Transverse colon (tissue), 4 donors: ENCODE measurements at places on chromosomes 1 and 21.

DNA sequence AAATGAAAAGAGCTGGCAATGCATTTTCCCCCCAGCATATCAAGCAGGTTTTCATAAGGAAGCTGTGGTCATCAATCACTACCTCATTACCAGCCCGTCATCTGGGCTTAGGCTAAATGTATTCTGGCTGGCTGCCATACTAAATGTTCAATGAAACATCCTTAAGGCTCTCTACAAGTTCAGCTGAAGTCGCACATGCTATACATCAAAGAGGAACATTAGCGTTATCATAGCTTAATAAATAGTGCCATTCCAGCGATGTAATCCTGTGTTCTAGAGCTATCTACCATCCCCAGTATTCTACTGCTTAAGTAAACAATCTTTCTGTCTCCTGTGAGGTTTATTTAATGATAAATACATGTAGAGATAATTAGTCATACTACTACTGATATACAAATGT lies 288.8 kb downstream of the DPYD start:
- no peak for DNase-seq

GRCh38 chr1:36522461-36523229 lies 39.9 kb upstream of the CSF3R start:
- DNase-seq = no peak

DNA sequence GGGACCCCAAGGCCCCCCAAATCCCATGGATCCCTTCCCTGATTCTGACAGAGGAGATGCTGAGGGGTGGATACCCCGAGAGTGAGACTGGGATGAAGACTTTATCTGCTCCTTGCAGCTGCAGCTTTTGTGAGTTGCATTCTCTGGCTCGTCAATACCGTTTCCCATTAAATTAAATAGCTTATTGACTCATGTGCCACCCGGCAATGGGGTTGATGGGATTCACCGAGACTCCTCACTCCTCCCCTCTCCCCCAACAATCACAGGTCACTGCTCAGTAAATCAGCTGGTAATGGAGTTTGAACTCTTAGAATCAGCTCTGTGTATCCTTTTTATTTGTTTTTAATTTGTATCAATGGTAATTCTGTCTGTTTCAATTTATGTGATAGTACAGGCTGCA lies 337.5 kb upstream of the PLXNA2 start:
- DNase-seq = no peak

- no peak for DNase-seq
These were observed 30.8 kb downstream of the DDR2 start for GRCh38 chr1:162663086-162663485.

GRCh38 chr1:111736548-111737215 lies 2.5 kb downstream of the INKA2 start:
- DNase-seq = no peak

DNA sequence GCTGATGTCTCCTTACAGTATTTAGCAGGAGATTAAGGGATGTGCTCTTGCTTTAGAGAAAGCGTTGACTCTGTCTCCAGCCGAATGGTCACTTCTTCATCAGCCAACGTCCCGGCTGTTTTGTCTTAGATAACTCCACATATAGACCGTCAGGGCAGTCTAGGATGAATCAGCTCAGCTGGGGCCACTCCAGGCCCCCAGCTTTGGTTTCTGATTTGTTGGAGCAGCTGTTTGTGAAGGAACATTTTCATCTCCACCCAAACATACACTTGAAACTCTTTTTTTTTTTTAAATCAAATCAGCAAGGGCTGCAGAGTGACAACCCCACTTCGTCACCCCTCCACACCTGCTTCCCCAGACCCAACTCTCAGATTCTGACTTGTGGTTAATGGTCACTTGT lies 206.1 kb upstream of the GALNT2 start:
- DNase-seq = peak; percentile 13

DNA sequence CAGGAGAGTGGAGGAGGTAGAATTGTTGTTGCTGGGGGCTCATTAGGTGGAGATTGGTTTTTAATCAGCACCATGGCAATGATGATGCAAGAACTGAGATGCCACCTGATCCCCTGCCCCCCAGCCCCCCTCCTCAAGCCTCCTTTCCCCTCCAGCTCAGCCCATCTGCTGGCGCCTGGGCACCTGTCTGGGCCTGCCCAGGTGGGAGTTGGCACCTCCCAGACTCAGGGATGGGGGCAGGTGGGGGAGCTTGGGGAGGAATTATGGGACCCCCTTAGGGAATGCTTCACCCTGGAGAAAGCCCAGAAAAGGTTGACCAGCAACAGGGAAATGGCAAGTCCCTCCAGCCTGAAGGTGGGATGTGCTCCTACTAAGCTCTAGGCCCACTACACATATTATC lies 1.5 kb upstream of the NHLH1 start:
- DNase-seq = no peak

DNA sequence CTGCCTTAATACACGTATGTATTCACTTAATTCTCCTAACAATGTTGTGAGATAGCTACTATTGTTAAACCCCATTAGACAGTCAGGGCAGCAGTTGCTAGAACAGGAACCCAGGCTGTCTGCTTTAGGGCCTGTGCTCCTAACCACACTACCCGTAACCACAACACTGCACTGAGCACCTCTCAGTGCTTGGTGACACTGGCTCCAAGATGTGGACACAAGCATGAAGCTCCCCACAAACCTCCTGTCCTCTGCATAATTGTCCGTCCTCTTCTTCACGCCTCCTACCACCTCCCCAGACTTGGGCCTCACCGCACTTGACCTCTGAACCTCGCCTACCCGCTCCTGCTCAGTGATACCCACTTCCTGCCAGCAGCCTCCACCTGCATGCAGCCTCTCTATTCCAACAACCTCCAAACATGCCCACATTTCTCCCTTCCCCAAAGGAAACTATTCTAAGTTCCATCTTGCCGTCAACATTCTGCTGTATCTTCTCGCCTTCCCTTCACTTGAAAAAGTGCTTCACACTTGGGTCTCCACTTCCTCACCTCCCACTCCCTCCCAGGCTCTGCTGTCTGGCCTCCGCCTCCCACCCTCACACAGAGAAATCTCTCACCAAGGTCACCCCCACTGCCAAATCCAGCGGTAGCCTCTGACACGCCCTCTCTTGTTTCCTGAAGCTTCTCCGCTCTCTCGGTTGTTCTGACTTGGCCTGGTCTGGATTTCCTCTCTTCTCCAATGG lies 14.6 kb upstream of the AHDC1 start:
- DNase-seq = no peak

- DNase-seq = no peak
These were observed 66.6 kb downstream of the LRRC8C start for GRCh38 chr1:89699451-89699986.

GRCh38 chr21:26099610-26100219 lies 70.9 kb downstream of the APP start:
- no peak for DNase-seq

GRCh38 chr21:45804809-45805313 lies 161.3 kb downstream of the PCBP3 start:
- no peak for DNase-seq

DNA sequence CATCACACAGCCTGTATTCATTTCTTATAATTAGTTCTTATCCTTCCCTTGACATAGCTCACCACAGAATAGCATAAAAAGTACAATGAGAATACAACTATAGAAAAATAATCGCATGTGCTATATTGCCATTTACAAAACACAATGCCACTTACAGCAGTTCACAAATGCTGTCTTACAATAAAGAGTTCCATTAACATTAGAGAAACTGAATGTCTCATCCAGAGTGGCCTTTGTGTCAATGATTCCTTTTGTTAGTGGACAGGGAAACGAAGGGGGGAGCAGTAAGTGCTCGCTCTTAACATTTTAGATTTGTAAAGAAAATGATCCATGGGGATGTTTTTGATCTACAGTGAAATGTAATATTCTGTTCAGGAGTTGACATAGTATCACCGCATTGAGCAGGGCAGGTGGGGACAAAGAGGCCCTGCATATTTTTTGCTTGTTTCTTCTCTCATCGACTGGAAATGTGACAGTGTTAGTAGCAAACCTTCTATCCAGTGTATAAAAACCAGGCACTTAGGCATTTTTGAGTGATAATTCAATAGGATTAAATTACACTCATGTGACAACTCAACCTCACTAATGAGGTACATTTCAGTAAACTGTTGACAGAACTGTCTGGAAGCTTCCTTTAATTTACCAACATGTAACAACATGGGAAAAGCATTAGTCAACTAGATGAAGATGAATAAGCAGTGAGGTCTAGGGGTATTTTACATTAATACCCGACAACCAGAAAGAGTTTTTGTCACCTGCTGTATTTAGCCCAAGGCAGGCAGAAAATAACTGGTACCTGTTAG lies 35.6 kb upstream of the RRP15 start:
- no peak for DNase-seq

GRCh38 chr1:160548960-160549664 lies 26.1 kb upstream of the SLAMF6 start:
- no peak for DNase-seq

- no peak for DNase-seq
These were observed 35.1 kb upstream of the GUCA2B start for GRCh38 chr1:42118125-42118524.
